ENCODE measurements at places on chromosomes 2 and 18.
A peak's percentile ranks its signal among the peaks of the same experiment; 100 is the strongest.

GRCh38 chr18:63444580-63444979 is 22.3 kb upstream of the VPS4B start:
- DNase-seq = peak; percentile 91

DNA sequence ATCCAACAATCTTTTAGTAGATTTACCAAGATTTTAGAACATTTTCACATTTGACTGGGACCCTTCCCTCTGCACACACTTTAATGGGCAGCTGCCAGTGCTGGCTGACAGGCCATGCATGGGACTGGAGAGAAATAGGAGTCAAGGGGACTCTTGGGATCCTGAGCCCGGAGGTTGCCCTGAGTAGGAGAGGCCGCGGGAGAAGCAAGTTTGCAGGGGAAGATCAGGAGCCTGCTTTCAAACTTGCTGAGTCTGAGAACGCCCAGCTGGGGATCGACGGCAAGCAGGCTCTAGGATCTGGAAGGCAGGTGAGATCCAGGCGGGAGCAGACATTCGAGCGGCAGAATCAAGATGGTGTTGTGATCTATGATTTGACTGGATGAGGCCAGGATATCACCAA is 186.1 kb downstream of the HDAC4 start:
- no peak for DNase-seq

- no peak for DNase-seq
These were observed 226.5 kb downstream of the ANAPC1 start for GRCh38 chr2:111657351-111657975.

DNA sequence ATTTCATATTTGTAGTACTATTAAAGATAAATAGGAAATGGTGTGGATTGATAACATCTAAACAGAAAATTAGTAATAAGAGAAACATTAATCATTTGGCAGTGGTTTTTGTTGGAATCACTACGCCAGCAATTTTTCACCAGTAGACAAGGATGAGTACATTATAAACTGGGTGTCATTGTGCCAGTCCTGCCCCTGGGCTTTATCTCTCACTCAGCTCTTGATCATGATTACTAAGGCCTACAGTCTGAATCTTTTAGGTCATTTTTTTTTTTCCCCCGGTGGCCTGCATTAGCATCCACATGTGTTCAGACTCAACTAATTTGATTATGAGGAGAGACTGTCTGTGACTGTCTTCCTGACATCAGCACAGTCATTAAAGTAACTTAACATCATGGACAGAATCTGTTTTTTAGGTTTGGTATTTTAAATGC is 16.2 kb downstream of the GULP1 start:
- no peak for DNase-seq

- DNase-seq = no peak
These were observed 9.3 kb downstream of the MAL start for GRCh38 chr2:95034818-95035217.

All from AG10803 (cell line).